Daoy (cell line): ENCODE measurements at places on chromosomes 4 and X. TPM values are rescaled to one million over a fixed set of nuclear protein-coding genes. Genes with fewer than 3 reads are reported as not detected.
A peak's percentile ranks its signal among the peaks of the same experiment; 100 is the strongest.

Gene ZDHHC15
- 0.06 TPM in 1 of 2 replicates, not detected in the other for total RNA-seq

Gene ADH7
- not detected in 2 replicates for total RNA-seq

DNA sequence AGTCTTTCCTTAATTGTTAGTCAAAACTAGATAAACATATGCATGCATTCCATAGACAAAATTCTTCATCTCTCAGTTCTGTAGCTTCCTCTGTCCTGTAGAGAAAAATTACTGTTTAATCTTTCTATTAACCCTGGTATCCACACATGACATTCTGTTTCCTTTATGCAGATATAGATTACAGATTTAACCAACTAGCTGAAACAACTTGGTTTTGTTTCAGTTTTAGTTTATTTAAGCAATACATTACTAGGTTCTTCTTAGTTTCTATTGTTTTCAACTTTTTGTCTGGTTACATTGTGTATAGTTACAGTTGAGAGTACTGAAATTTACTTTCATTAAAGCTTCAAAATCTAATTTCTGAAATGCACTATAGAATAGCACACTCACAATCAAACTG is 933.9 kb upstream of the EPHA5 start:
- DNase-seq = no peak

DNA sequence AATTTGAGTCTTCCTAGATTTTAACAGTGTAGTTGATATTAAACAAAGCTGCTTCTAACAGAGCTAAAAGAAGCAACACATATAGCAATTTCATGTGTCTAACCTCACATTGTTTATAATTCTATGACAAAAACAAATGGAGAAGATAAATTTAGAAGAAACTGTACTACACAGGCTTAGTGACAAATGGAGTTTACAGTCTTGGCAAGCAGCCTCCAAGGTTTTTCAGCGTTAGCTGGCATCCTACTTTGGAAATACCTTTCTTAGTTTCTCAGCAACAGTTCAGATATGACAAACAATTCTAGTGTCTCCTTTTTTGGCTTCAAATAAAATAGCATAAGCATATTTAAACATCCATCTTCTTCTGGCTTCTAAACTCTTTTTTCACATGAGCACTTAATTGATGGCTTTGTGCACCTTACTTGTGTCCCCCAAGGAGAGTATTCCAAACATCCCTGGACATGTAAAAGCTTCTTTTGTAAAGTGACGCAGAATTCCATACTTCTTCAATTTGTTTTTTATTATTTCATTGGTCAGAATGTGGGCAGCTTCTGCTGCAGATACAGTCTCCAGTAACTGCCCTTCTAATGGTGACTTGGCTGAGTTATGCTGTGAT is 249.8 kb downstream of the ANTXR2 start:
- DNase-seq = no peak

Gene HMGB2
- total RNA-seq = 170 and 222 TPM in 2 replicates

- DNase-seq = peak; percentile 64
Observed at GRCh38 chr4:92305148-92305877, 1.5 kb downstream of the GRID2 start.
